ENCODE measurements at places on chromosomes 2 and 18.

DNA sequence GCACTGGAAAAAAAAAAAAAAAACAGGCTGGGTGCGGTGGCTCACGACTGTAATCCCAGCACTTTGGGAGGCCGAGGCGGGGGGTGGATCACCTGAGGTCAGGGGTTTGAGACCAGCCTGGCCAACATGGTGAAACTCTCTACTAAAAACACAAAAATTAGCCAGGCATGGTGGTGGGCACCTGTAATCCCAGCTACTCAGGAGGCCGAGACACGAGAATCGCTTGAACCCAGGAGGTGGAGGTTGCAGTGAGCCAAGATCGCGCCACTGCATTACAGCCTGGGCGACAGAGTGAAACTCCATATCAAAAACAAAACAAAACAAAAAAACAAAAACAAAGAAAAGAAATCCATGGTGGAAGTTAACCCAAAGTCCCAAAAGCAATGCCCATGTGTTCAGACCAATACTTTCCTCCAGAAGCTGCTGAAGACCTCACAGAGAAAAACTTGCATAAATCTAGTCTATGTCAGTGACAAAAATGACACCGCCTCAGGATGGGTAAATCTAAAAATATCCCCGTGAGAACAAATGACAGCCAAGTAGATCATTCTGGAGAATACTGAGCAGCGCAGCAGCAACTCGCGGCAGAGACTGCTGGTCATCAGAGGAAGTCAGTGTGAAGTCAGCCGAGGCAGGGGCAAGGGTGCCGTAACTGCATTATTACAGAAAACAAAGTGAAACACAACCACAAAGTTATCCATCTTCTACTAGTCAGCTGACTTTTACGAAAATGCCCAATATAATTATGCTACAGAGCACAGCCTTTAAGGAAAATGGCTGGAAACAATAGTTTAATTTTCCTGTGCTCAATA is 41.0 kb downstream of the LPIN2 start:
- peak; percentile 22 for DNase-seq

DNA sequence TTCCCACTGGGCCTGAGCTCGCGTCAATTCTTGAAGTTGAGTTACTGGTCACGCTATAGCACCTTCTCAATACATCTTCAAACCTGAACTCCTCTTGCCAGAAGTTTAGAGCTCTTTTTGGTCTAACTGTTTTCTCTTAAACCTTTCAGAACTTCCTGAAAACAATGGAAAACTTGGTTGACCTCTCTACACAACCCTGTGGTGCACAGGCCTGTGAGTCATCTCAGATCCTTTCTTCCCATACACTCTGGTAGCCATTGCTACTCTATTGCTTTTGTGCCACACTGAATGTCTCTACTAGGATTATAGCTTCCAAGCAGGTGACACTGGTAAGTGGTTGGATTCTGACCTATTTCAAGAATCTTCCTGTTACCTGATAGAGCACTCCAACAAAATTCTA is 321.5 kb upstream of the FSIP2 start:
- no peak for DNase-seq

DNA sequence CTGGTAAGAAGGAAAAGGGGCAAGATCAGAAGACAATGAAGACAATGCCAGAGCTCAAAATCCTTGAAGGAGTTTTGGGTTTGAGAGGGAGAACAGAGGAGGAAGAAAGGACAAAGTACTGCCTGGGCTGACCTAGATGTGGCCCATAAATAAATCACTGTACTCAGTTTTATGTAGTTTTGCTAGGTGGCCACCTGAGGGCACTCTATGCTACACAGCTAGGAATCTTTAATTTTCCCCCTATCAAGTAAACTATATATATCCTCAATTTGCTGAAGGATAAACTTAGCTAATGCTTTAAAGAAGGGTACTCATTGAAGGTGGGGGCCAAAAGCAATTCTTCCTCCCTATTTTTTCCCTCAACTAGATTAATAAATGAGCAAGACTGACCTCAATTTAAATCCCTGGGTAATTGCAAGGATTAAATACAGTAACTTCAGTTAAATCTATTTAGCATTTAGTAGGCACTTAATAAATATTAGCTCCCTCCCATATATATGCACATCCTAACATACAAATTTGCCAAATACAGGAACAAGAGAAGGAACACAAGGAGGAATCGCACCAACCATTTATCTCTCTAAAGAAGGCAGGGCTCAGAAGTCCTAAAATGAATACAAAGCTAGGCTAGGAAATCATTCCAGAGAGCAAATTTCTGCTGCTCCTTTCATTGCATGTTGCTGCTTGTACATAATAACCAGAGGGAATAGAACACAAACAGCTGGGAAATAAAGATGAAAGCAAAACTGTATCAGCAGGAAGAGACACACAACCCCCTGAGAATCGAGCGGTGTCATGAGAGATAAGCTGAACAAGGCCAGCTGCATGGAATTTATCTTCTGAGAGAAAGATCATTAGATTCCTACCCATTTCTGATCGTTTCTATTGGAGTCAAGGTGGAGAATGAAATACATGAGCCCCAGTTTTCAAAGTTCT is 540.1 kb downstream of the NRXN1 start:
- DNase-seq, result no peak

DNA sequence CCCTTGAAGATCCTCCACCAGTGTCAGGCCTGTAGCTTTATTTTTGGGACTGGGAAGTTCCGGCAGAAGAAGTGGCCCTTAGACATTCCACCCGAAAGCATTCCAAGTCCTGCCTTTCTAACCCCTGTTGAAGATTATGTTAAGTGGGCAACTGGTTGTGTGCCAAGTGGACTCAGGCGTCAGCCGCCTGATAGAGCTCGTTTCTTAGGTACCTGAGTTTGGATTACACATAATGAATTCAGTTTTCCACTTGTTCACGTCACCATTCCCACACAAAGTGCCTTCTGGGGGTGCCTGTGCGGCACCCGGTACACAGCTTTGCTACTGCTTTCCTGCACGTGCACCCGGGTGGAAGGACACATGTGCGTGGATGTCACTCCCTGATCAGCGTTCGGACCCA is 156.5 kb downstream of the PTGR3 start:
- no peak for DNase-seq

DNA sequence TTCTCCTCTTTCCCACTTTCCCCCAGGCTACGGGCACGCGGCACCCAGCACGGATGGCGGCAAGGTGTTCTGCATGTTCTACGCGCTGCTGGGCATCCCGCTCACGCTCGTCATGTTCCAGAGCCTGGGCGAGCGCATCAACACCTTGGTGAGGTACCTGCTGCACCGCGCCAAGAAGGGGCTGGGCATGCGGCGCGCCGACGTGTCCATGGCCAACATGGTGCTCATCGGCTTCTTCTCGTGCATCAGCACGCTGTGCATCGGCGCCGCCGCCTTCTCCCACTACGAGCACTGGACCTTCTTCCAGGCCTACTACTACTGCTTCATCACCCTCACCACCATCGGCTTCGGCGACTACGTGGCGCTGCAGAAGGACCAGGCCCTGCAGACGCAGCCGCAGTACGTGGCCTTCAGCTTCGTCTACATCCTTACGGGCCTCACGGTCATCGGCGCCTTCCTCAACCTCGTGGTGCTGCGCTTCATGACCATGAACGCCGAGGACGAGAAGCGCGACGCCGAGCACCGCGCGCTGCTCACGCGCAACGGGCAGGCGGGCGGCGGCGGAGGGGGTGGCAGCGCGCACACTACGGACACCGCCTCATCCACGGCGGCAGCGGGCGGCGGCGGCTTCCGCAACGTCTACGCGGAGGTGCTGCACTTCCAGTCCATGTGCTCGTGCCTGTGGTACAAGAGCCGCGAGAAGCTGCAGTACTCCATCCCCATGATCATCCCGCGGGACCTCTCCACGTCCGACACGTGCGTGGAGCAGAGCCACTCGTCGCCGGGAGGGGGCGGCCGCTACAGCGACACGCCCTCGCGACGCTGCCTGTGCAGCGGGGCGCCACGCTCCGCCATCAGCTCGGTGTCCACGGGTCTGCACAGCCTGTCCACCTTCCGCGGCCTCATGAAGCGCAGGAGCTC is 35.4 kb downstream of the KCNK3 start:
- no peak for DNase-seq

- DNase-seq, result no peak
Measured at GRCh38 chr18:74623047-74623816, 25.6 kb downstream of the ZNF407 start.

GRCh38 chr2:230889911-230890601 is 25.3 kb downstream of the ITM2C start:
- no peak for DNase-seq

DNA sequence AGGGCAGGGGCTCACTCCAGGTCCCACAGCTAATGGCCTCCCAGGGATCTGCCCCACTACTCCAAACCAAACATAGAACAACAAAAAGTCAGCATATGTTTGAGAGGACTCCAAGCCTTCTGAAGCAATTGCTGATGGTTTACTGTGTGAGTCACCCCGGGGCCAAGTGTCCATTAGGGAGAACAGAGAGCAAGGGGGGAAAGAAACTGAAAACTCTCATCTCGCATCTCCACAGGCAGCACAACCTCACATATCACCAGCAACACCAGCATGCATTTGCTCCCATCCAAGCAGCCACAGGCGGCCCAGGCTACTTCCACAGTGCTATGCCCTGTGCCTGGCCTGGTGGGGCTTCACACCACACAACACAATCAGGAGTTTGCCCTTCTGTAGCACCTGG is 39.1 kb downstream of the CYRIA start:
- DNase-seq, result no peak

DNA sequence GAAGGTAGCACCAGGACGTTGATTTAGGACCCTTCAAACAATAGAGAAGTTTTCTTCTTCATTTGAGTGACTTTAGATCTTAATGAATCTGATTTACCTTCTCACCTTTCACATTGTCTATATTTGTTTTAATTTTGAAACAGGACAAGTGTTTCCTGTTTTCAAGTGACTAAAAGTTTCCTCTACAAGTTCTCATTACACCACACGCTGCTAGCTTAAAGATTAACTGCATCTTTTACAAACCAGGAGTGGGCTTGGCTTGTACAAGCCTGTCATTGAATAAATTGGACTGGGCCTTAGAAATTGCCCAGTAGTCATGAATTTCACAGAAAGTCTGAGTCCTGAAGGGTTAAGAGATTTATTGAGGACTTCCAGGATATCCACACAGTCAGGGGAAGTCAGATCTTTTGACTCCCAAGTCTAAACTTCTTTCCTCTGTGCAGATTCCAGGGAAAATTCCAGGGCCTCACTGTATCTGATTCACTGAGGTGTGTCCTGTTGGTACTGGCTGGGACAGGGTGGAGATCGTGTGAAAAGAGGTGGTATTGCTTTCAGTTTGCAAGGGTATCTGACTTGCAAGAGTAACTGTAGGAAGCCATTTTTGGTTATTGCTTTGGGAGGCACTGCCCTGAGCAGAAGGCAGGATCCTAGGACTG is 3.4 kb downstream of the SGPP2 start:
- DNase-seq, result no peak
